PC-9 (cell line): ENCODE measurements at places on chromosomes 11 and 22. TPM values are rescaled to one million over a fixed set of nuclear protein-coding genes. Genes with fewer than 3 reads are reported as not detected.

The ACP2 gene
- total RNA-seq: 20.4 and 24.1 TPM in 2 replicates

The CHRM1 gene
- not detected in 2 replicates for total RNA-seq

The SCGB1D4 gene
- not detected in 2 replicates for total RNA-seq

GRCh38 chr11:79344753-79345294 is 96.0 kb downstream of the TENM4 start:
- H3K4me3 ChIP-seq: no peak overlapping the region
- DNase-seq: no peak
- no peaks in the 10 kb centered on the region for H3K36me3 ChIP-seq
- H3K27ac ChIP-seq: no peak overlapping the region
- H3K4me1 ChIP-seq: no peaks in the 10 kb centered on the region

DNA sequence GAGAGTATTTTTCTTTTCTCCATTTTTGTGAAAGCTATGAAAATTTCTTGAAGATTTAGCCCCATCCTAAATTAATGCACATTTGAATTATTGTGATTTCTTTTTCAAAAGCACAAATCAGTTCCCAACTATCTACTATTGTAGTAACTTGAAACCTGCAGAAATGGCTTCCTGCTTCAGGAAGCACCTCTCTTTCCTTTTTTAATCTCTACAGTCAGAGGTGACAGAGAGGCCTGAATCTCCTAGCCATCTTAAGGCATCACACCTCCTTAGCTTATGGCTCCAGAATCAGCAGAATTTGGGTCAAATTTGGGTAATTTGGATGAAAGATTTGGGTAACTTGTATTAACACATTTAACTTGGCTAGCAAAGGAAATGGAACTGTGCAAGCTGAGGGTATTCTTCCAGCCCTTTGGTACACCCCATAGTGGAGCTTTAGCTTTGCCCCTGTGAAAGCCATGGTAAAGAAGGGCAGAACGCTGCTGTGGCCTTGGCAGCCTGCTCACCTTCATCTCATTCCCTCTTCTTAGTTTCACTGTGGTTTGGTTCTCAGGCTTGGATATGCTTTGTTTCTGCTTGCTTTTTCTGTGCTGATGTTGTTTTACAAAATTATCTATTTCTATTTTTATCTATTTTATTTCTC is 16.2 kb downstream of the TBCEL start:
- H3K4me3 ChIP-seq: no peak overlapping the region
- H3K27ac ChIP-seq: no peak overlapping the region
- DNase-seq: no peak
- H3K4me1 ChIP-seq: no peaks in the 10 kb centered on the region
- no peaks in the 10 kb centered on the region for H3K36me3 ChIP-seq

- H3K27ac ChIP-seq: no peak overlapping the region
- H3K27me3 ChIP-seq: no peaks in the 10 kb centered on the region
- H3K36me3 ChIP-seq: no peaks in the 10 kb centered on the region
- H3K4me3 ChIP-seq: no peak overlapping the region
These were observed 195.8 kb downstream of the HIPK3 start for GRCh38 chr11:33452836-33453624.

- no peak overlapping the region for H3K4me3 ChIP-seq
- peaks cover 78% of the 10 kb centered on the region for H3K27me3 ChIP-seq
- DNase-seq: no peak
- no peak overlapping the region for H3K27ac ChIP-seq
- H3K4me1 ChIP-seq: no peaks in the 10 kb centered on the region
These were observed 15.6 kb upstream of the SYT13 start for GRCh38 chr11:45301537-45302246.
